ENCODE measurements at places on chromosomes 3 and 15.
A peak's percentile ranks its signal among the peaks of the same experiment; 100 is the strongest.

DNA sequence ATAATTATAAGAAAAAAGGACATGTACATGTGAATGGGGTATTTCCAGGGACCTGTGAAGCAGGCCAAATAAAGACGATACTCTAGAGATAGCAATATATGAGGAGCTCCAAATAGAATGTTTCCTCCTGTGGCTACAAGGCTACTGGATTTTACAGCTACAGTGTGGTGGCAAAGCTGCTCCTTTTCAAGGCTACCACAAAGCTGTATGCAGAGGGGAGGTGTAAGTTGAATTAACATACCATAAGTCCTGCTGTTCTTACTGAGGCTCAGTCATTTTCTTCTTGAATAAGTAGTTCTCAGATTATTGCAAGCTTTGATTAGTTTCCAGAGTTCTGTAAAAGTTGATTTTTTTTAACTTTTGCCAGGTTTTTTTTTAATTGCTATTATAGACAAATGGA, 1184.6 kb upstream of the EPHA6 start:
- no peak for DNase-seq

DNA sequence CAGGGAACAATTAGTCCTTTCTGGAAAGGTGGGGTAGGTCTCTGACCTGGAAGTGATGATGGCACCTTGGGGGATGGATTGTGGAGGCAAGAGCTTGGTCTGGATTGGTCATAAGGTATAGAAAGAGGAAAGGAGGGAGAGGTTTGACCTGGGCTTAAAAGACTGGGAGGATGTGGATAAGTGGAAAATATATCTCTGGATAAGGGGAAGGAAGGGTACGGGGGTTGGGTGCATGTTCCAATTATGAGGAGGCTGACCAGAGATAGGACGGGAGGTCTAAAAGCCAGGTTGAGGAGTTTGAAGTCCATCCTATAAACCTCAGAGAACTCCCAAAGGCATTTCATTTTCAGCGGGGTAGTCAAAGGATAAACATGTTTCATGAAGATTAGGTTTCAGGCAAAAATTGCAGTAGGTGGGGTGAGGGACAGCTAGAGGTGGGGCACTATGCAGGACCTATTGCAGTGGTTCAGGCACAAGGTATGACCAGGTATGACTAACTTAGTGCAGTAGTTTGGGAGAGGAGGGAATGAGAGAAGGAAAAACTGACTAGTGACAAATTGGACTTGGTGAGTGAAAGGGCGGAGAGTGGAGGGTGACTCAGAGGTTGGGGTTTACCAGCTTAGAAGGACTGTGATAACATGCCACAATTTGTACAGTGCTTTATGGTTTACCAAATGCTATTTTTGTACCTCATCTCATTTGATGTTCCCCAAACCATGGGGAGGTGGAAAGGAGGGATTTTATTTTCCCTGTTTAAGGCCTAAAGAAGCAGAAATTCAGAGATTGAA, 10.7 kb downstream of the PDE8A start:
- DNase-seq: no peak

DNA sequence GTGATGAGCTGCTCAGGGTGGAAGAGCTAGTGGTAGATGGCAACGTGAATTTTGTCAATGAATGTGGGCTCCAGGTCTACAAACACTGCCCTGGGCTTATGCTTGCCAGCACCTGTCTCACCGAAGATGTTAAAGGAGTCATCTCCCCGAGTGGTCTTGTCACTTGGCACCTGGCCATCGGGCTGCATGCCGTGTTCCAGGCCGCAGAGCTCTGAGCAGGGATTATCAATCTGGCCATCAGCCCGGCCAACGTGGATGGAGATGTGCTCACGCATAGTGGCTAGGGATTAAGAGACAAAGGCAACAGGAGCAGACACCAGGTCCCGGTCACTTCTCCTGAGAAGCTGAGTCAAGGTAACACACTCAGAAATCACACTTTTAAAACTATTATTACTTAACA, 54.8 kb upstream of the ACTC1 start:
- DNase-seq: no peak

- no peak for DNase-seq
These were observed 125.7 kb downstream of the EEFSEC start for GRCh38 chr3:128278761-128279600.

- no peak for DNase-seq
These were observed 35.9 kb downstream of the KY start for GRCh38 chr3:134614955-134615354.

GRCh38 chr3:15633159-15633558, 31.6 kb downstream of the BTD start:
- DNase-seq: no peak

- DNase-seq: no peak
These were observed 163.6 kb downstream of the FAM43A start for GRCh38 chr3:194849166-194849875.

GRCh38 chr15:73474785-73475184, 31.8 kb downstream of the REC114 start:
- no peak for DNase-seq

GRCh38 chr15:69854521-69855181, 243.1 kb downstream of the TLE3 start:
- DNase-seq: no peak

- no peak for DNase-seq
These were observed 40.4 kb upstream of the CHRNB4 start for GRCh38 chr15:78681281-78682003.

DNA sequence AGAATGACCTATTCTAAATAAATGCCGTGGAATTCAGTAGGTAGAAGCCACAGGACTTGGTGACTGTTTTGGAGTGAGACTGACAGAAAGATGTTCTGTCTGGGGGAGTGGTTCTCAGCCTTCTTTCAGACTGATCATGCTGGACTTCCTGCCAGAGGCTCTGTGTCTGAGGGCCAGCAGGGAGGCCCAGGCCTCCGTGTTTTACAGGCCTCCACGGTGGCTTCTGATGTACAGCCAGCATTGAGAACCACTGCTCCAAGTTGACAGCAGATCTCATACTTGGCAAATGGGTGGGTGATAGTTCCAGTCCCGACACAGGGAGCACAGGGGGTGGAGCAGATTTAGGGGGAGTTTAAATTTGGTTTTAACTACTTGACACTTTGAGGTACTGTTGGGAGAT, 6.7 kb upstream of the PIGZ start:
- DNase-seq: no peak

DNA sequence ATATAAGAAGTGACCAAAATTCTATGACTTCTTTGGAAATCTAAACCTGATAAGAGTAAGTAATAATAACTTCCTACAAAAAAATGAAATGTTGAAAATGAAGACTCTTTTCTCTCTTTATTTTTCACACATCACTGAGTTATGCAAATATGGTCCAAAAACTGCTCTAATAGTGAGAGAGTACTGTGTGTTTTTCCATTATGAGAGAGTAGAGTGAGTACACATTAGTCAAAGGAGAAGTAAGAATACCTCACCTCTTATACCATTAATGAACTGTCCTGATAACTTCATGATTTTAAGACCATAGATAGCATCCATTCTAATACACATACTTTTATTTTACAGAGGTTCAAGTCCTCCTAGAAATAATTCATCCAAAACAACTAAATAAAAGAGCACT, 1310.2 kb downstream of the SI start:
- no peak for DNase-seq

- DNase-seq: no peak
These were observed 8.8 kb upstream of the SLC6A6 start for GRCh38 chr3:14393440-14394106.

- DNase-seq: no peak
These were observed 89.6 kb downstream of the CHST2 start for GRCh38 chr3:143208976-143209714.

- no peak for DNase-seq
These were observed 988 bp upstream of the CFAP92 start for GRCh38 chr3:128994581-128995546.

- DNase-seq: no peak
These were observed 1.4 kb downstream of the CRTAP start for GRCh38 chr3:33115024-33115768.

DNA sequence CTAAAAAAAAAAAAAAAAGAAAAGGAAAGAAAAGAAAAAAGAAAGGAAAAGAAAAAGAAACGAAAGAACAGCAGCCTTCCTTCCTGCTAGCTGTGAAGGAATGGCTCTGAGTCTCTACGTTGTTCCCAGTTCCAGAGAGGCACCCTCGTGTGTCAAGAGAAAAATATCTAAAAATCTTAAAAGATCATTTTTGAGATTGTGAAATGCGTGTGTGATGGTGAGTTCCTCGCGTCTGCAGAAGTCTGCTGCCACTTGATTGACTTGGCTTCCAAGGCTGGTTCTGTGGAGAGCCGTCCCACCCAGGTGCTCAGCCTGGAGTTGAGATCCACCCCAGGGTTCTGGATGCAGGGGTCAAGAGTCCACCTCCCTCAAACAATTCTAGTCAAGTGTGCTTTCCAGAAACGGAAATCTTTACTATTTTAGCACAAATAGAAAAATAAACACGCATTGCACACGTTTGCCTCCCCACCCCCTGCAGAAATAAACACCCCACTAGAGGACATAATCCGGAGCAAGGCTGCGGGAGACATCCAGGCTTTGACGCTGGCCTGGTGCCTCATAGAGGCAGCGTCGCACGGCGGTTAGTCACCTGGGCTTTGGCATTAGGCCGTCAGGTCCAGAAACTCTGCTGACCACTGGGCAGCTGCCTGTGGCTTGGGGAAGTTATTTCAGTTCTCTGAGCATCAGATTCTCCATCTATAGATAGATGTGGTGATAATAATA, 265.4 kb downstream of the FAM43A start:
- no peak for DNase-seq

DNA sequence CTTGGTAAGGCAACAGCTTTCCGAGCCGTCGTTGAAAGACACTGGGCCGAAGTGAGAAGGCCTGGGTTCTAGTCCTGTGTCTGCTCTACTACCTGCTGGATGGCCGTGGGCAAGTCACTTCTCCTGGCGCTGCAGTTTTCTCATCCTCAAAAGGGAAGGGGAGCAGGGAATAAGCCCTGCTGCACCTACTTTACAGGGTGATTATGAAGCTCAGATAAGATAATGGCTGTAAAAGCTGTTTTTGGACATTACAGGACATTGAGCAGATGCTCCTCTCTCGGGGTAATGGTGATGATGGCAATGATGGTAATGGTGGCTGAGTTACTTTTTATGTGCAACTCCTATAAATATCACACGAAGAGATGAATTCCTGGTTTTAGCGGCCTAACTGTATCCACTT, 152.6 kb downstream of the FAM43A start:
- no peak for DNase-seq

GRCh38 chr15:92847841-92848240, 52.3 kb upstream of the CHD2 start:
- DNase-seq: no peak

DNA sequence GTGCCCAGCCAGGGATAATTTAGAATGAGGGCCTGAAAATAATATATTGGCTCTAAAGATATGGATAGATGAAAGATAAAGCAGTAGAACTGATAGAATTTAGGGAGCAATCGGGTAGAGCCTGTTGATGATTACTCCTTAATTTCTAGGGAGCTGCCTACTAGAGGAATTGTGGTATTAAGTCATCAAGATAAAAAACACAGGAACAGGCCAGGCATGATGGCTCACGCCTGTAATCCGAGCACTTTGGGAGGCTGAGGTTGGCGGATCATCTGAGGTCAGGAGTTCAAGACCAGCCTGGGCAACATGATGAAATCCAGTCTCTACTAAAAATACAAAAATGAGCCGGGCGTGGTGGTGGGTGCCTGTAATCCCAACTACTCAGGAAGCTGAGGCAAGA, 130.4 kb downstream of the PCCB start:
- DNase-seq: no peak

- no peak for DNase-seq
These were observed 20.5 kb upstream of the TGM5 start for GRCh38 chr15:43287254-43287653.

GRCh38 chr3:125381743-125382142, 6.6 kb upstream of the ZNF148 start:
- no peak for DNase-seq

- DNase-seq: peak; percentile 66
These were observed at the start of gene ZMYND10 for GRCh38 chr3:50345586-50346234. ZMYND10 (minus strand) TSS chr3:50345732; CDS start chr3:50345579, 153 bp downstream.

DNA sequence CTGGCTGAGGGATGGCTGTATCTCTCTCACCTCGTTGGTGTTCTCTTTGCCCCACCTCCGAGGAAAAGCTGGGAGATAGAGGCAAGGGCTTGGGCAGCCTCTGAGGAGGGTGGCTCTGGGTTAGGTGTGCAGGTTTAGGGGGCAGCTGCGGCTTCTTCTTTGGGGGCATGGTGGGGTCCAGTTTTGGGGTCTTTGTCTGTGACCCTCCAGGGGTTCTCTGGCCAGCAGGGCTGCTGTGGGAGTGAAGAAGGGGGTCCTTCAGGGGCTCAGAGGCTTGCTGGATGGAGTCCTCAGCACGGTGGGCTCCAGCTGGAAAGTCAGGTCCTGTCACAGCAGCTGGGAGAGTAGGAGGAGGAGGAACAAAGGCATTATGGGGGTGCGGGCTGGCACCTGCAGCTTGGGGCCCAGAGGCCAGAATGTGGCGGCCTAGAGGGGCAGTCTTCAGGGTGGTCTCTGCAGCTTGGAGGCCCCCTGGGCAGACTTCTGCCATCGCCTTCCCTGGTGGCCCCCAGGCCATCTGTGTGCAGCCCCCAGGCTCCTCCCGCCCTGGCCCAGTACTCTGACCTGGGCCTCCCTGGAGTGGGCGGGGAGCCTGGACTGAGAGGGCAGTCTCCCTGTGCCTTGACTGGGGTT, 7.0 kb downstream of the XIRP1 start:
- DNase-seq: no peak

DNA sequence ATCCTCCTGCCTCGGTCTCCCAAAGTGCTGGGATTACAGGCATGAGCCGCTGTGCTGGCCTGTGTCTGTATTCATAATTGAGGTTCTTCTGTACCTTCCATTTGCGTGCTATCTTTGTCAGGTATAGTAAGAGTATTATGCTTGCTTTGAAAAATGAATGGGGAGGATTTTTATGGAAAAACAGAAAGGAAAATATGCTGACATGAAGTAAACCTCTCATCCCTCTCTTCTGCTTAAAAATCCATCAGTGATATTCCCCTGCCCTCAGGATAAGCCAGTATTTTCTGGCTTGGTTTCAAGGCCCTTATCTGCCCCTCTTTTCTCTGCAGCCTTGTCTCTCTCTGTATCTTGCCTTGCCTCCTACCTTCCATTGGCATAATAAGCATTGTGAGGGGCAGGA, 80.7 kb downstream of the NR1D2 start:
- no peak for DNase-seq

DNA sequence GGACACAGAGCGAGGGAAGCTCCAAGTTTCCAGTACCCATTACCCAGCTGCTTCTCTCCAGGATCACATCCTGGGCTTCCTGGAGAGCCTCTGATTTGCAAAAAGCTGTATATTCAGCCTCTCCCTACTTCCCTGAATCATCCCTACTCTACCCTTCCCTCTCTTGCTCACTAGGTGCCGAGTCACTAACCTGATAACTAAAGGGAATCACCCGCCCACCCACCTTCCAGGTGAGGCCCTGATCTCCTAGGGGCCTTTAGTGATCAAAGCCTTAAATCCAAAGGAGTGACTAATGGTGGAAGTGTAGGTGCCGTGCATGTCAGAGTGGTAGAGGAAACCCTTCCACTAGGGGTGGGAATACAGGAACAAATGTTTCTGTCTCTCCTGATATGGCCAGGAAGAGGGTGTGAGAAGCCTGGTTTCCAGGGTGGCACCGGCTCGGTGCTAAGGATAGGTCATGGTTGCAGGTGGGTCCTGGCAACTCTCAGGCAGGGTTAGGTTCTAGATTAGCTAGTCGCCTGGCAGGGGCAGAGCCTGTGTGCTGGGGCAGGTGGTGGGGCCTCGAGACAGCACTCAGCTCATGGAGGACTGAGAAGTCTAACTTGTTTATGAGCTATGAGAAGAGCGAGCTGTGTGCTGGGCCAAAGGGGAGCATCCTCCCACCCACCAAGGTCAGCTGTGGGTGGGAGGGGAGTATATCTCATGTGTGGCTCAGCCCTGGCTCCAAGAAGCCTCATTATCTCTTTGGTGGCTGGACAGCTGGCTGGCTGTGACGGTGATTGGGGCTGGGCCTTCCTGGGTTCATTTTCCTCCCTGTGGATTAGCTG, 10.1 kb downstream of the SEMA7A start:
- DNase-seq: no peak

Measured in activated CD8-positive, alpha-beta memory T cell treated with anti-CD3 and anti-CD28 coated beads for 1 hour (primary cell).